ENCODE measurements at places on chromosomes 6 and 20.

DNA sequence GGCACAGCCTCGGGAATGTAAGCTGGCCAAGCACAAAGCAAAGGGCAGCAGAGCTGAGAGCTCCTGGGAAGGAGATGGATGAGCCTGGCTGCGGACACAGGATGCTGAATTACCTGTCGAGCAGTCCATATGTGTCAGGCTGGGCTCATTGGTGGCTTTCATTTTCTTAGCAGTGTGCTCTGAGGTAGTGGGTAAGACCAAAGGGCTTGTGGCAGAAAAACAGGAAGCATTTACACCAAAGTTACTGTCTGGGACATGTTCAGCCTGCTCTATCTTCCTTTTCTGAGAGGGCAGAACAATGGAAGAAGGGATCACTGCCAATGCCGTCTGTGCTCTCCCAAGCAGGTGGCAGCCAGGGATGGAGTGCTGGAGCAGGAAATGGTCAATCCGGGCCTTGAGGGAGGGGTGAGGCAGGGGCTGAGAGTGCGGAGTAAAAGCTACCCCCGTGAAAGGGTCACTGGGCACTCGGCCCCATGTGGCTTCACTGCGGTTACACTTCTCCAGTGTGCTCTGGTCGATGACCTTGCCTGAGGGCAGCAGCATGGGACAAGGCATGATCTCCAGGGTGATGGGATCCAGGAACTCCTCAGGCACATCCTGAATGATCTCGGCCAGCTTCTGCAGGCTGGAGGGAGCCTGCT lies 36.9 kb upstream of the AVP start:
- DNase-seq = no peak

- peak; percentile 93 for DNase-seq
These were observed 14.3 kb downstream of the KLHL31 start for GRCh38 chr6:53651205-53651763.

DNA sequence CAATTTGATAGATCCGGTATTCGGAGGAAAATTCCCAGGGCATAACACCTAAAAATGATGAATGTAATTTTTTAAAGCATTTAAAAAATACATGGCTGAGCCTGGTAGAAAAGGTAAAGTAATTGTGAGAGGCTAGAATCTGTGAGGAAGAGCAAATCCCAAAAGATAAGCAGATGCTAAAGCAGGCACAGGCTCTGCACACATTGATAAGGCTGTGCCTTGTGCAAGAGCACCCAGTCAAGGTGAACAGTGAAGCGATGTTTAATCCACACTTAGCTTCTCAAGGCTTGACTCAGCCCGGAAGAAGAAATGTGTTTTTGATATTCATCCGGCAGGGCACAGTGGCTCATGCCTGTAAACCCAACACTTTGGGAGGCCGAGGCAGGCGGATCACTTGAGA lies 5.1 kb upstream of the EPB41L2 start:
- DNase-seq = no peak

DNA sequence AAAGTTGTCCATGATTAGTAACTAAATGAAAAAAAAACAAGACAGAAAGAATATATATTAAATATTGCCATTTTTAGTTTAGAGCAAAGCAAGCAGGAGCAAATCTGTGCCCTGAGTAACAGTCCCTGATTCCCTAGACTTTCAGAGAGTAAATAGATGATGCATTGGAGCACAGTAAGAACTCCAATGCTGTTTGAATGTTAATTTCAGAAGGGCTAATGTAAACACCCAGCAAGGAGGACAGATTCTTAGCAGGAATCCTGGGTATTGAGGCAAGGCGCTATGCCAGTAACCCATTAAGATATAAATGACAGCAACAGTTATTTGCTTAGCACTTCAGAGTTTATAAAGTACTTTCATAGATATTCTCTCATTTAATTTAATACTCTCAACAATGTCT lies 15.6 kb upstream of the NRSN1 start:
- DNase-seq = no peak

GRCh38 chr6:6515691-6516607 lies 72.6 kb upstream of the LY86 start:
- no peak for DNase-seq

- DNase-seq = no peak
These were observed 663.5 kb downstream of the EPM2A start for GRCh38 chr6:145071836-145072235.
